ENCODE measurements at places on chromosomes 13 and 19.

DNA sequence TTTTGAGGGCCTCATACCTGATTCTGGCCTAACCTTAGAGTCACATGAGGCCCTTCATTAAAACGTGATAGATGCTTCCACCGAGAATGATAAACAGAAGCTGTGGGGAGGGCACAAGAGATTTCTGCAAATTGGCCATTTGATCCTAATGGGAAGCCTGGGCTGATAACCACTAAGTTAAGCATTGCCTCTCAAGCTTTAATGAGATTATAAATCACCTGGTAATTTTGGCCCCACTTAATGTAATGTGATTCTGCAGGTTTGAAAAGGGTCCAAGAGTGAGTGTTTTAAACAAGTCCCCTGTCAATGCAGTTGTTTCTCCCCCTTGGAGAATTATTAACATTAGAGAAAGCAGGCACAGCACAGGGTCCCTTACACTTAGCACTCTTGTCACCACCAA lies 42.0 kb downstream of the ZNF486 start:
- no peak overlapping the region for H3K4me3 ChIP-seq
- H3K36me3 ChIP-seq, result no peaks in the 10 kb centered on the region
- H3K4me1 ChIP-seq, result no peaks in the 10 kb centered on the region

- H3K27me3 ChIP-seq, result peaks cover 22% of the 10 kb centered on the region
- no peak for DNase-seq
- H3K36me3 ChIP-seq, result no peaks in the 10 kb centered on the region
- peaks cover 3% of the 10 kb centered on the region for H3K4me1 ChIP-seq
These were observed 6.9 kb upstream of the ICAM4 start for GRCh38 chr19:10279737-10280442.

DNA sequence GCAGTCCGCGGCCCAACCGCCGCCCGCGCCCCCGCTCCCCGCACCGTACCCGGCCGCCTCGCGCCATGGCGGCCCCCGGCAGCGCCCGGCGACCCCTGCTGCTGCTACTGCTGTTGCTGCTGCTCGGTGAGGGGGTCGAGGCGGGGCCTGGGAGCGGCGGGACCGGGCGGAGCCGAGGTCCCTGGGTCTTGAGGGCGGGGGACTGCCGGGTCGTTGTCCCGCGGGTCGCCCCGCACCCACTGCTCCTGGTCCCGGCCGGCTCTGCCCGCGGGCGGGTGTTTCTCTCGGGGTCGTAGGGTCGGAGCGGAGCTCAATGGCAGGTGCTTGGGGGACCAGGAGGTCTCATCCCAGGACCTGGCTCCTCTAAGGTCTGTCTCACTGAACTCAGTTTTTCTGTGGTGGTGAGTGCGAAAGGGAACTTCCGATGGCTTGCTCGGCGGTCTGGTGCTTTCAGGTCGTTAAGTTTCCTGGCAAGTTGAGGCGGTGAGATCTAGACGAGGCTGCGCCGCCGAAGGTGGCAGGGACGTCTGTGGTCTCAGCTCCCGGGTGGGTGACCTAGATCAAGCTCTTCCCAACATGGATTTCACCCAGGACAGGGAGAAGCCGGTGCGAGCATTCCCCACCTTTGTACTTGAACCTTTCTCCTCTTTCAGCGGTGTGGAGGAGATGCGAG lies 467 bp downstream of the LAMP1 start:
- DNase-seq, result no peak
- peaks cover 13% of the 10 kb centered on the region for H3K27me3 ChIP-seq
- H3K27ac ChIP-seq, result peak overlapping the region; percentile 91

GRCh38 chr13:32720026-32720425 lies 133.8 kb downstream of the PDS5B start:
- H3K4me3 ChIP-seq, result no peak overlapping the region
- DNase-seq, result no peak
- H3K36me3 ChIP-seq, result peaks cover 31% of the 10 kb centered on the region
- H3K4me1 ChIP-seq, result no peaks in the 10 kb centered on the region
- H3K27ac ChIP-seq, result no peak overlapping the region
- H3K27me3 ChIP-seq, result no peaks in the 10 kb centered on the region

GRCh38 chr19:38213911-38214625 lies 10.0 kb downstream of the DPF1 start:
- H3K4me1 ChIP-seq, result peaks cover 18% of the 10 kb centered on the region
- no peak overlapping the region for H3K4me3 ChIP-seq
- peaks cover 6% of the 10 kb centered on the region for H3K36me3 ChIP-seq
- DNase-seq, result no peak
- H3K27me3 ChIP-seq, result peaks cover 13% of the 10 kb centered on the region
- H3K27ac ChIP-seq, result peak overlapping the region; percentile 41

DNA sequence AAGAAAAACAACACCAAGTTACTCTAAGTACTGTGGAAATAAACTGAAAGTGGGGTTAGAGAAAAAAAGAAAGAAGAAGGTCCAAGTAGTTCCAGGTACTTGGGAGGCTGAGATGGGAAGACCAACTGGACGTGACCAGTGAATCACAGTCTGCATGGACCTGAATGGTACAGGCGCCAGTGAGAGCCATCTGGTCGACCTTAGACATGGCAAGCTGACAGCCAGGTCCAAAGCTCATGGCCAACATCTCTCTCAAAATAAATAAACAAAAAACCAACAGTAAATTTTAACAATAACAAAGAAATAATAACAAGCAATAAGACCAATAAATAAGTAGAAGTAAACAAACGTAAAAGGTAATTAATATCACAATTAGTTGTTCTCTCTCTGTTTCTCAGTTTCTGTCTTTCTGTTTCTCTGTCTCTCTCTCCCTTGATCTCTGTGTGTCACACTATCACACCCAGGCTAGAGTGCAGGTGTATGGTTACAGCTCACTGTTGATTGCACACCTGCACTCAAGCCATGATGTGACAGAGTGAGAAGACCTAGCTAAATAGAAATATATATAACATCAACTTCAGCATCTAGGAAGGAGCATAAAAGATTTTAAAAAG lies 31.6 kb upstream of the ZNF724 start:
- H3K27me3 ChIP-seq, result no peaks in the 10 kb centered on the region
- no peak overlapping the region for H3K4me3 ChIP-seq
- H3K36me3 ChIP-seq, result peaks cover 2% of the 10 kb centered on the region
- no peak overlapping the region for H3K27ac ChIP-seq

- no peaks in the 10 kb centered on the region for H3K4me1 ChIP-seq
- no peak overlapping the region for H3K4me3 ChIP-seq
These were observed 92.6 kb upstream of the TSC22D1 start for GRCh38 chr13:44668688-44669087.

DNA sequence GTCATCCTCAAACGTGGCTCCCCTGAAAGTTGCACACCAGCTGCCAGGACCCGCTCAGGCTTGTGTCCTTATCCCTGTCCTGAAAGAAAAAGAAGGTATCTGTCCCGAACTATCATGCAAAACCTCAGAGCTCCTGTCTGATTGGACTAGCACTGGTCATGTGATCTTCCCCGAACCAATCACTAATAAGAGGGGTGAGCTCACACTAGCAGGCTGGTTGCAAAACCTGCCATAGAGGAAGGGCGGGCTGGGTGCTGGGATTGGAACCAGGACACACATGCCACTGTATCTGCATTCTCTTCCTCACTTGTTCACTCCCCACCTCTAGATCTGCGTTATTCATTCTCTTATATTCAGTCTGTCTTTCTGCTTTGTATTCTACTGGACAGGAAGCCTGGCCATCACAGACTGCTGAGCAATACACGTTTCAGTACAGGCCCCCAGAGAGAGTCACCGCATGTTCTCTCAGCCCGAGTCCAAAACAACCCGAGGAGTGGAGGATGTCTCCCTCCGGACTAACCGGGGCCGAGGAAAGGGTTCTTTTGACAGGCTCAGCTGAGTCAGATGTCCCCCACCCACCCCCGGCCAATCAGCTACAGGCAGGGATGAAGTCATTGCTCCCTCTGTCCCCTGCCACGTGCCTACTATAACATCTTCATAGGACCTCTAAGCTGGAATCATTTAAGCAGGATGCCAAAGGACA lies 97.7 kb downstream of the SIPA1L3 start:
- no peaks in the 10 kb centered on the region for H3K27me3 ChIP-seq
- H3K4me3 ChIP-seq, result no peak overlapping the region
- no peak overlapping the region for H3K27ac ChIP-seq
- H3K4me1 ChIP-seq, result peaks cover 12% of the 10 kb centered on the region
- H3K36me3 ChIP-seq, result peaks cover 4% of the 10 kb centered on the region

- no peak overlapping the region for H3K4me3 ChIP-seq
- H3K4me1 ChIP-seq, result peaks cover 5% of the 10 kb centered on the region
- no peak overlapping the region for H3K27ac ChIP-seq
- H3K27me3 ChIP-seq, result no peaks in the 10 kb centered on the region
- H3K36me3 ChIP-seq, result no peaks in the 10 kb centered on the region
- no peak for DNase-seq
These were observed 1589.9 kb downstream of the SLITRK1 start for GRCh38 chr13:82292334-82292733.

DNA sequence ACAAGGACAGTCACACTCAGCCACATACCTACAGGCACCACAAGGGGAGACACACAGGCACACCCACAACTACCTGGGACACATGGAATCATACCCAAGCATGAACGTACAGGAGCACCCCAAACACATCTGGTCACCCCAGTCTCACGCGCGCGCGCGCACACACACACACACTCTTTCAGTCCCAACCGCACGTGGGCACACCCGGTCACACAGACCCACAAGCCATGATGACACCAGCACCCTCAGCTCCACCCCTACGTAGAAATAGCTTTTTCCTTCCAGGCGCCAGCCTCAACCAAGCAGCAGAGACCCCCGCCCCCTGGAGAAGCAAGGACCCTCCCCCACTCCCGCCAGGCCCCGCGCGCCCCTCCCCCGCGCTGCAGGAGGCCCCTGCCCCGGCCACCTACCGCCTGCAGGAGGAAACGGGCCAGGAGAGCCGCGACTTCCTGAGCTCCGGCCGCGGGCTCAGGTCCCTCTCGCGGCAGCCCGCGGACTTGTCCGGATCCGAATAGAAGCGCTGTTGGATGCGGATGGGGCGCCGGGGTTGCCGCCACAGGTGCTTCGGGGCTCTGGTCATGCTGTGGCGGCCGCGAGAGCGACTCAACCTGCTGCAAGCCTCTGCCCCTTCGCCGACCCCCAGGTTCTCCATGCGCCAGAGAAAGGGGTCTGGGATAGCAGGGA lies 6.4 kb upstream of the PDE4C start:
- DNase-seq, result no peak
- H3K36me3 ChIP-seq, result no peaks in the 10 kb centered on the region
- H3K4me3 ChIP-seq, result peak overlapping the region; percentile 28
- peak overlapping the region; percentile 65 for H3K27ac ChIP-seq

GRCh38 chr19:43525836-43526771 lies 897 bp downstream of the ETHE1 start:
- peak overlapping the region; percentile 90 for H3K27ac ChIP-seq
- H3K4me1 ChIP-seq, result peaks cover 5% of the 10 kb centered on the region
- peak overlapping the region; percentile 89 for H3K4me3 ChIP-seq
- H3K27me3 ChIP-seq, result no peaks in the 10 kb centered on the region

GRCh38 chr19:17114414-17114831 lies 38.8 kb downstream of the MYO9B start:
- no peak for DNase-seq
- peaks cover 8% of the 10 kb centered on the region for H3K4me1 ChIP-seq
- H3K27me3 ChIP-seq, result no peaks in the 10 kb centered on the region
- H3K27ac ChIP-seq, result no peak overlapping the region
- H3K36me3 ChIP-seq, result peaks cover 13% of the 10 kb centered on the region
- H3K4me3 ChIP-seq, result no peak overlapping the region

DNA sequence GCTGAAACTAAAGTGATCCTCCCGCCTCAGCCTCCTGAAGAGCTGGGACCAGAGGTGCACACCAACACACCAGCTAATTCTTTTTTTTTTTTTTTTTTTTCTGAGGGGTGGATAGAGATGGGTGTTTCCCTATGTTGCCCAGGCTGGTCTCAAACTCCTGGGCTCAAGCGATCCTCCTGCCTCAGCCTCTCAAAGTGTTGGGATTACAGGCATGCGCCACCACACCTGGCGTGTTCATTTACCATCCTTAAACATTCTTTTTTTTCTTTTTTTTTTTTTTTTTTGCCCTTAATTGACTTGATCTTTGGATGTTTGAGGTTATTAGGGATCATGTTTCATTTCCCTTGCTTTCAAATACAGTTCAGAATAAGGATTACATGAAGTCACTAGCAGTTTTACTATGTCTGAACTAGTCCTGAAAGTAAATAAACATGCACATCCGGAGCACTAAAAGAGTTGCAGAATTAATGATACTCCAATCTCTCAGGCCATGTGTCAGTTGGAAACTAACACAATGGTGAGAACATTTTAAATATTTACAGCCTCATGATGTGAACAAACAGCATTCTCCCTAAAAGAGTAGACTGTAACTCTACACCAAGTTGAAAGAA lies 10.2 kb downstream of the UTP14C start:
- H3K36me3 ChIP-seq, result peaks cover 21% of the 10 kb centered on the region
- peaks cover 9% of the 10 kb centered on the region for H3K4me1 ChIP-seq
- H3K27me3 ChIP-seq, result no peaks in the 10 kb centered on the region
- no peak for DNase-seq
- H3K4me3 ChIP-seq, result no peak overlapping the region

DNA sequence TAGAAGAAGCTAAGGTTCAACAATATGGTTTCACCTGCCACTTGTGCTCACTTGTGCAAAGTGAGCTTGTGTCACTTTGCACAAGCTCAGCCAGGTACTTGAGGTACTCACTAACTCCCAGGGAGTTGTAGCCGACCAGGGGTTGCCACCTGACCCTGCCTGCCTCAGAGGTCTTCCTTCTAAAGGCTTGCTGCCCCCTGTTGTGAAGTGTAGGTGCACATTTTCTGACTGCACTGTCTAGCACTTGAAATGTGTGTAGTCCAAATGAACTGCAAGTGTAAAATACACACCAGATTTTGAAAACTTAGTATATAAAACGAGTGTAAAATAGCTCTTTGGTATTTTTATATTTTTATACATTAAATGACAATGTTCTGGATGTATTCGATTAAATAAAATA lies 230.8 kb downstream of the DLEU7 start:
- DNase-seq, result no peak
- no peak overlapping the region for H3K27ac ChIP-seq
- H3K4me3 ChIP-seq, result no peak overlapping the region
- peaks cover 3% of the 10 kb centered on the region for H3K27me3 ChIP-seq

DNA sequence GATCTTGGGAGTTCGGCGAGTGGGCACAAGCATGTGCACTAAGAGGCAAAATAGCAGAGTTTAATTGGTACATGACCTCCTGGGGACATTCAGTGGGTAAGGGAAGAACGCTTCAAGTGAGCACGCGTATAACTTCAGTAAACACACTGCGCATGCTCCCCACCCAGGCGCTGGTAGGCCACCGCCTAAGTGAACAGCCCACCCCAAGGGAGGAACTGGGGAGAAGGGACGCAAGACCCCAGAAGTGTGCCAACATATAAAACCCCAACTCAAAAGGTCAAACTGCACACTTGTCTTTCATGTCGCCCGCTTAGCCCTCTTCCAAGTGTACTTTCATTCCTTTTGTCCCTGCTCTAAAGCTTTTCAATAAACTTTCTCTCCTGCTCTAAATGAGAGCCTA lies 10.5 kb upstream of the NTN5 start:
- H3K36me3 ChIP-seq, result no peaks in the 10 kb centered on the region
- H3K27me3 ChIP-seq, result no peaks in the 10 kb centered on the region
- no peak overlapping the region for H3K4me3 ChIP-seq
- DNase-seq, result no peak
- peaks cover 9% of the 10 kb centered on the region for H3K4me1 ChIP-seq
- no peak overlapping the region for H3K27ac ChIP-seq

DNA sequence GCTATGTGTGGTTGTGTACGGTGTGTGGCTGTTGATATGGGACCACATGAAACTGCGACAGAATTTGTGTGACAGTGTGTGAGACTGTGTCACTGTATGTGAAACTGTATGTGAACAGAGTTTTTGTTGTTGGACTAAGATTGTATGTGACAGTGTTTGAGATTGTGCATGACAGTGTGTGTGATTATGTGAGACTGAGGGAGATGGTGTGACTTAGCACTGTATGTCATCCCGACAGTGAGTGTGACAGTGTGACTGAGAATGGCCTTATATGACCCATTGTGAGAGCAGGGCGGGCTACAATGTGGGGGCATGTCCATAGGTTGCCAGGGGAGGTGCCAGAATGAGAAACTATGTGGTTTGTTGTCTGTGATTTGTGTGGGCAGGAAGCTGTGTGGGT lies 930 bp downstream of the ZNF583 start:
- no peaks in the 10 kb centered on the region for H3K27me3 ChIP-seq
- peaks cover 16% of the 10 kb centered on the region for H3K4me1 ChIP-seq
